Stimulated activated CD4-positive, alpha-beta T cell treated with anti-CD3 and anti-CD28 coated beads, Interleukin-1b, Interleukin-23, amount 100 ng/mL, for 1 hour (primary cell): ENCODE measurements at places on chromosomes 12 and 14.

- DNase-seq, result no peak
Observed at GRCh38 chr12:93288626-93289025, 89.1 kb upstream of the NUDT4 start.

- DNase-seq, result no peak
Observed at GRCh38 chr14:60974090-60974651, 6.7 kb downstream of the TRMT5 start.

DNA sequence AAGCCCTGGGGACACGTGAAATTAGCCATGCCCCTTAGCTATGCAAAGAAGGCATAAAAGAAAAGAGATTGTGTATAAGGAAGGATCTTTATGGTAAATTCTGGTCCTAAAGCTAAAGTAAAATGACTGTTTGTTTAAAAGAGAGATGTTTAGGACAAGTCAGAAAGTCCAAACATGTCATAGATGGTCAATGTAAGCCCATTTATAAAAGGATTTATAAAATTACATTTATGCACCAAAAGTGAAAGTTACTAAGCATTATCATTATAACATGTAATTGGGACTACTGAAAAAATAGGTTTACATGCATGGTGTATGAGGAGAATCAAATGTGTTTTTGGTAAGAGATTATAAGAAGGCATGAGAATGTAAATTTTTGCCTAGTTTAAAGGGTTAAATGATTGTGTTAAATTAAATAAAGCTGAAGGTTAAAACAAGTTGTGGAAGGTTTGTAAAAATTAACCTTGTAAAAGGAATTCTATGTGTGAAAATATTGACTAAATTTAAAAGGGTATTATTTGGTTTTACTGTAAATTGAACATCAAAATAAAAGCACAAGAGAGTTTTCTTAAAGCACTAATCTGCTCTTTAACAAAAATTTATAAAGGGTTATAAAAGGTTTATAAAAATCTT, 50.4 kb upstream of the TSPAN8 start:
- no peak for DNase-seq

GRCh38 chr14:84894254-84894653, 635.7 kb upstream of the FLRT2 start:
- no peak for DNase-seq

- no peak for DNase-seq
Observed at GRCh38 chr12:118034429-118035189, 18.1 kb downstream of the RFC5 start.

- DNase-seq, result no peak
Observed at GRCh38 chr12:87925021-87925420, 104.2 kb downstream of the C12orf50 start.

DNA sequence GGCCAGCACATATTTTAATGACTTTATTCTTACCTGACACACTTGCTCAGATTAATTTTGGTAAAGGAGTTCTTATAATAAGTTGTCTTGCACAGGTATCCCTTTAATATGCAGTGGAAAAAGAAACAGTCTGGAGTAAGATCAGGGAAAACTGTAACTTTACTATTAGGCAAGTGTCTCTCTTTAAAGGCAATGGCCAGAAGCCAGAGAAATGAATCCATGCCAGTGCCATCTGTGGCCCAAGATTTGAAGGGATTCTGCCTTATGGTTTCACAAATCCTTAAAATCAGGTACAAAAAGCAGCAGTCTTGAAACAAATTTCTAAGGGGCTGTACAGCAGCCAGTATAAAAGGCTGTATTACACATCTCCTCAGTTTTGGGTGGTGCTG, 22.4 kb downstream of the NFYB start:
- DNase-seq, result no peak

- no peak for DNase-seq
Observed at GRCh38 chr14:69982886-69983285, 103.7 kb downstream of the SMOC1 start.

DNA sequence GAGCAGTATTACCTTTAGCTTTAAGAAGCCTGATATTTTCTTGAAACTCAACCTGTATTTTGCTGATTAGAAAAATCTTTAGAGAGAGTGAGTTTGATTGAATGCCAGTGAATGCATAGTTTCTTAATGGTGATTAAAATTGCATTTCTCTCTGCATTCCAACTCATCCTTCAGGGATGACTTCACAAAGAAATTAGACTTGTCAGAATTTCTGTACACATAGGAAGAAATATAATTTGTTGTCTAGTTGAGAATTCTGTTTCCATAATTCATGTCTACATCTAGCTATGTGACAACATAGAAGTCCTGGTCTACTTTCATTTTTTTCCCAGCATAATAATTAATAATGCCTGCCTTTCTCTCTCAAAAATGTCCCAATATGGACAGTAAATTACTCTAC, 136.6 kb downstream of the OTOGL start:
- no peak for DNase-seq

DNA sequence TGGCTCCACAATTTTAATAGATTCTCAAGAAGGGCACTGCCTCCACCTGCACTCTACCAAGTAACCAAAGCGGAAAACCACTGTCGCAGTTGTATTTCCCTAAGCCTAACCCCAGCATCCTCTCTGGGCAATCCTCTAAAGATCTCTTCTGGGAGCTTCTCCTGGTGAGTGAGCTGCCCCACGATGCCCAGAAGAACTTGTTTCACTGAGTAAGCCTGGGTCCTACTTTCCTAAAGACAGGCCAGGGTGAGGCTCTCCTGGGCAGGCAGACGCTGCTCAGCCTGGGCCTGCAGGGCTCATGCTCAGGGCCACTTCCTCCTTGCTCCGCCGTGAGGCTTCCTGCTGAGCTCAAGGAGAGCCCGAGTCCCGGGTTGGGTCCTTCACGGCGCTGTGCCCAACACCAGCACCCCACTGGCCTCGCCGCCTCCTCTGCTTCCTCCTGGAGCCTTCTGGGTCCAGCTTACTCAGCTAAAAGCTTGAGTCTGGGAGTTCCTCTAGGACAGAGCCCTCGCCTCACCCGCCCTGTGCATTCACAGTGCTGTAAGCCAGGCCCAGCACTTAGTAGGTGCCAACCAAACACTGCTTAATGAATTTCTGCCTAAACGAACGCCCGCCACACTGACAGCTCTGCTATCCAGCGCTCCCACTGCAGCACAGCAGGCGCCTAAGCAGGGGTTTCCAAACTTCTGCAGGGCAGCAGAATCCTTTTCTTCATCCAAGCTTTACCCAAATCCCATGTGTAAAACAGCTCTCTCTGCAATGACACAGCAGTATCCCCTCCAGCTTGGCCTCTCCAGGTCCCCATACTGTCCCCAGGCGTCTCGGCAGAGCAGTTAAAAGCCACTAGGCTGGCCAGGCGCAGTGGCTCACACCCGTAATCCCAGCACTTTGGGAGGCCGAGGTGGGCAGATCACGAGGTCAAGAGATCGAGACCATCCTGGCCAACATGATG, 5.7 kb downstream of the RAB35 start:
- DNase-seq, result no peak

GRCh38 chr12:116590561-116590960, 31.4 kb downstream of the MAP1LC3B2 start:
- DNase-seq, result no peak

DNA sequence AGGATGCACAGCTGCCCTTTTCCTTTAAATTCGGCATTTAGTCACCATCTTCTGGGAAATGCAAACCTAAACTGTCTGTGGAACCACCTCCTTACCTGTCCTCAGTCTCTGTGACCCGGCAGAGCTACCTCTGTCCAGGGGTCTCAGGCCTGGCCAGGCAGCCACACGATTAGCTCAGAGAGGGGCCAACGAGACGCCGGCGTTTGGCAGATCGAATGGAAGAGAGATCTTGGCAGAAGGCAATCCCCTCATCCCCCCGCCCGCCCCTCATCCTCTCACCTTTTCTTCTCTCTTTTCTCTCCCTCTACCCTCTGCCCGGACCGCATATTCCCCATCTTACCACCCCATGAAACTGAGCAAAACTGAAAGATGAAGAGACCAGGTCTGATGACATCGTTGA, 101.0 kb downstream of the PIWIL1 start:
- no peak for DNase-seq

DNA sequence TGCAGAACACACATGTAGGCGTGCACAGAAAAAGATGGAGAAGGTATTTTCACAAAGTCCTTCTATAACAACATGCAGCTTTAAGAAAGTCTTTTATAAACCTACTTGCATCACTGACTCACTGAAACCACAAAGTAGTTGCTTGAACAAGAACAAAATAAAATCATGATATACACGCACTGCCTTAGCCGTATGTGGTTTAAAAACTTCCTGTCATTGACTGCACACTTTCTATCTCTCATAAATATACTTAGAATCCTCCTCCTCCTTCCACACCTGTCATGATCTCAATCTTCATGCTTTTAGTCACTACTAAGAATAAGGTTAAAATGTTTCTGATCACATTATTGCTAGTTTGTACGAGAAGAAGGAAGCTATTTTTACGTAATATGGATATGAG, 31.8 kb upstream of the RAD51AP1 start:
- DNase-seq, result no peak

- DNase-seq, result no peak
Observed at GRCh38 chr12:64995816-64996215, 125.3 kb downstream of the WIF1 start.

DNA sequence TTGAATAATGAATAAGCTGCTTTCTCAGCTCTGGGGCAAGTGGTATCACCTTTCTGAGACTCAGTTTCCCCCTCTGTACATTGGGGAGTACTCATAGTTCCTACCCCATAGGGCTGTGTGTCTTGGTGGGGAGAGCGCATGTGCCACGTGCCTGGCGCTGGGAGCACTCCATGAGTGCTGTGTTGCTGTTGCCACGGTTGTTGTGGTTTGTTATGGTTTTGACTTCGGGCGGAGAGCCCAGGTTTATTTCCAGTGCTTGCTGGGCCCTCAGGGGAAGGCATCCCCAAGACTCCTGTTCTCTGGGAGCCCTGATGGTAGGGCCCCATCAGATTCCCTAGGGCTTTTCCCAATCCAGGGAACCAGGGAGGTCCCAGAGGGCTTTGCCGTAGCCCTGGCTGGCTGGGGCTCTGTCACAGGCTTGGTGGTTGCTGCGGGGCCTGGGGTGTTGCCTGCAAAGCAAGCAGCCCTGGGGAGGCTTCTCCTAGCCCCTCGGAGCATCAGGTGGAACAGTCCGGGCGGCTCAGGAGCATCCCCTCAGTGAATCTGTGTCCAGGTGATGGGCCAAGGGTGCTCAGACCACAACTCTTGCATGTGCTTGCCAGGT, 18.6 kb downstream of the SH2B3 start:
- DNase-seq, result no peak

GRCh38 chr12:103399986-103400385, 95.8 kb downstream of the C12orf42 start:
- DNase-seq, result no peak

DNA sequence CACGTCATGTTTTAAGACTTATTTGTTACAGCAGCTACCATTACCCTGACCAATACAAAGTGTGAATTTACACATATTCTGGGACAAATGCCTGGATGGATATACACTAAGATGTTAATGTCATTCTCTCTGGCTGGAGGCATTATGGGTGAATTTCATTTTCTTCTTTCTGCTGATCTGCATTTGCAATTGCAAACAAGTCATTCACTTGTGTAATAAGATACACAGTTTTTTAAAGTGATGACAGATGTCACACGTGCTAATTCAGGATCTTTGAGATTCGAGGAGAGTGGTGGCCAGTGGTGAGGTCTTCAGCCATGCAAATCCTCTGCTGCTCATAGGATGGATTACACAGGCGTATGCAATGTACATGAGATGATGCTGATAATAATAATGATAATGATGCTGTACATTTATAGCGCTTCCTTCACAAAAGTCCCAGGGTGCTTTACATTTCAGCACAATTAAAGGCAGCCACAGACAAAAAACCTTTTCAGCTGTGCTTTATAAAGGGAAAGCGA, 155.9 kb upstream of the NOS1 start:
- DNase-seq, result no peak

GRCh38 chr12:65640489-65640901, 183.8 kb upstream of the HMGA2 start:
- no peak for DNase-seq

- no peak for DNase-seq
Observed at GRCh38 chr12:108129017-108129812, at the start of gene WSCD2. TSS of gene WSCD2 (plus strand) at chr12:108129288. CDS start at chr12:108195833, 66,545 bp downstream.
